ENCODE measurements at places on chromosomes 5 and 9.

- DNase-seq: no peak
Observed at GRCh38 chr9:8136477-8136876, 336.9 kb upstream of the DMAC1 start.

DNA sequence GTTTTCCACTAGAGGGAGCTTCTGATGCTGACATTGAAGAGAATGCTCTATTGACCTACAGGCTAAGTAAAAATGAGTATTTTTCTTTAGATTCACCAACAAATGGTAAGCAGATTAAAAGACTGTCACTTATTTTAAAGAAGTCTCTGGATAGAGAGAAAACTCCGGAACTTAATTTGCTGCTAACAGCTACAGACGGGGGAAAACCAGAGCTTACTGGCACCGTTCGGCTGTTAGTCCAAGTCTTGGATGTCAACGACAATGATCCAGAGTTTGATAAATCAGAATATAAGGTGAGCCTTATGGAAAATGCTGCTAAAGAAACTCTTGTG lies 764 bp downstream of the PCDHA11 start:
- DNase-seq: no peak

- no peak for DNase-seq
Observed at GRCh38 chr5:117013280-117013877, 438.8 kb upstream of the SEMA6A start.

DNA sequence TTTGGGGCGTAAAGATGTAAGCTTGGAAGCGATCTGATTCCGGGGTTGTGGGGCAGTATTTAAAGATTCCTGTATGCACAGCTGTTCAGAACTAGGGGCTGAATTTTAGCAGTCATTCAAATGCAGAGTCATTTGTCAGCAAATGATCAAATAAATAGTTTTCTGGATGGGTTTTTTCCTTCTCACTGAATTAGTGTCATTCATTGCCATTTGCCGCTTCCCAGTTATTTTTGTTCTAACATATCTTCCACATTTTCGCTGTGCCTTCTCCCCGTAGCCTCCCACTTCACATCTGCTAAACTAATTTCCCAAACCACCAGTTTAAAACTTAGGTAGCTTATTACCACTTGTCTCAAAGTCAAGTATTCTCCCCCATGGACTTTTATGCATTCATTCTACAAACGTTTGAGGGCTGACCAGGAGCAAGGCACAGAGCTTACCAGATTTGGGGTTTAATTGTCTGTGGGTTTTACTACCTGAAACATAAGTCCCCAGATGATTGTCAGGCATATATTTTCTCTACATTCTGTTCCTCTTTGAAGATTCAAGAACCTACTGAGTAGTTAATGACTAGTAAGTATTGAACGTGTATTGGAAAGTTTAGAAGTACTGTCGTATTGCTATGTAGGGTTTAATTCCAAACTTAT lies 41.3 kb upstream of the CKMT2 start:
- no peak for DNase-seq

DNA sequence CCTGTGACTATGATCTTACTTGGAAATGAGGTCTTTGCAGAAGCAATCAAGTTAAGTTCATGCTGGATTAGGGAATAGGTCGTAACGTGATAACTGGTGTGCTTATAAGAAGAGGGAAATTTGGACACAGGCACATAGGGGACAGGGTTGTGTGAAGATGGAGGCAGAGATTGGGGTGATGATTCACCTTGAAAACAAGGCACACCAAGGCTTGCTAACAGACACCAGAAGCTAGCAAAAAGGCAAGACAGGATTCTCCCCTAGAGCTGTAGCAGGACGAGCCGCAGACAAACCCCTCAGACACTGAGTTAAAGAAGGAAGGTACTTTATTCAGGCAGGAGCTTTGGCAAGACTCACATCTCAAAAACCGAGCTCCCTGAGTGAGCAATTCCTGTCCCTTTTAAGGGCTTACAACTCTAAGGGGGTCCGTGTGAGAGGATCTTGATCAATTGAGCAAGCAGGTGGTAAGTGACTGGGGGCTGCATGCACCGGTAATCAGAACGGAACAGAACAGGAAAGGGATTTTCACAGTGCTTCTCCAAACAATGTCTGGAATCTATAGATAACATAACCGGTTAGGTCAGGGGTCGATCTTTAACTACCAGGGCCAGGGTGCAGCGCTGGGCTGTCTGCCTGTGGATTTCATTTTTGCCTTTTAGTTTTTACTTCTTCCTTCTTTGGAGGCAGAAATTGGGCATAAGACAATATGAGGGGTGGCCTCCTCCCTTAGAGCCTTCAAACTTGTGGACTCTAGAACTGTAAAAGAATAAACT lies 57.5 kb upstream of the S1PR3 start:
- DNase-seq: no peak

- DNase-seq: no peak
Observed at GRCh38 chr9:89425024-89425805, 72.7 kb downstream of the SEMA4D start.

DNA sequence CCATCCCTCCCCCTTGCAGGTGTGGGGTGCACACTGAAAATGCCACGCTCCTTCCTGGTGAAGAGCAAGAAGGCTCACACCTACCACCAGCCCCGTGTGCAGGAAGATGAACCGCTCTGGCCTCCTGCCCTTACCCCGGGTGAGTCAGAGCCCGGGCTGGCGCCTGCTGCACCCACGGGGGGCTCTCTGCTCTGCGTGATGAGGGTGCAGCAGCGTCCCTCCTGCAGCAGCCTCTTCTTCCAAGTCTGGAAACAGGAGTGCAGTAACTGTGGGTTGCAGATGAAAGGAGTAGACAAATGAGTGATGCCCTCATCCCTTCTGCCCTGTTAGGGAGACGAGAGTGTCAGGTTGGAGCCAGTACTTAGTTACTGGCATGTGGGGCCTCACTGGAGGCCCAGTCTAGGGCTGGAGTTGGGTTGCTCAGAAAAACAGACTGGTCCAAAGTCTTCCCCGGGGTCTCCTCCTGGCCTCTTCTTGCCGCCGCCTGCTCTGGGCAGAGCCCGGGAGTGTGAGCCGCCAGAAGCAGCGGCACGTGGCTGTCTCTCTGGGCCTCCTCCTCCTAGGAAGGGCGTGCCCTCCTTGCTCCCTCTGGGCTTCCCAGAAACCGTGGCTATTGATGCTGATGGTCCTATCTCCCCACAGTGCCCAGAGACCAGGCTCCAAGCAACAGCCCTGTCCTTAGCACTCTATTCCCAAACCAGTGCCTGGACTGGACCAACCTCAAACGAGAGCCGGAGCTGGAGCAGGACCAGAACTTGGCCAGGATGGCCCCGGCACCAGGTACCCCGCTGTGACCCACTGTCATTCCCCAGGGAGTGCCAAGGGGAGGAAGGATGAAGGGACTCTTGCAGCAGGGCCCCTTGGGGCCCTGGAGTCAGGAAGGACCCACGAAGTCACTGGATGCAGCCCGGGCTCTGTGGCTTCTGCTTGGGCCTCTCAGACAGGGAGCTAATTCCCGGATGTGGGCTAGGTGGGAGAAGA lies 8.4 kb downstream of the GFI1B start:
- DNase-seq: no peak

GRCh38 chr5:68332080-68332451 lies 116.5 kb downstream of the PIK3R1 start:
- DNase-seq: no peak

DNA sequence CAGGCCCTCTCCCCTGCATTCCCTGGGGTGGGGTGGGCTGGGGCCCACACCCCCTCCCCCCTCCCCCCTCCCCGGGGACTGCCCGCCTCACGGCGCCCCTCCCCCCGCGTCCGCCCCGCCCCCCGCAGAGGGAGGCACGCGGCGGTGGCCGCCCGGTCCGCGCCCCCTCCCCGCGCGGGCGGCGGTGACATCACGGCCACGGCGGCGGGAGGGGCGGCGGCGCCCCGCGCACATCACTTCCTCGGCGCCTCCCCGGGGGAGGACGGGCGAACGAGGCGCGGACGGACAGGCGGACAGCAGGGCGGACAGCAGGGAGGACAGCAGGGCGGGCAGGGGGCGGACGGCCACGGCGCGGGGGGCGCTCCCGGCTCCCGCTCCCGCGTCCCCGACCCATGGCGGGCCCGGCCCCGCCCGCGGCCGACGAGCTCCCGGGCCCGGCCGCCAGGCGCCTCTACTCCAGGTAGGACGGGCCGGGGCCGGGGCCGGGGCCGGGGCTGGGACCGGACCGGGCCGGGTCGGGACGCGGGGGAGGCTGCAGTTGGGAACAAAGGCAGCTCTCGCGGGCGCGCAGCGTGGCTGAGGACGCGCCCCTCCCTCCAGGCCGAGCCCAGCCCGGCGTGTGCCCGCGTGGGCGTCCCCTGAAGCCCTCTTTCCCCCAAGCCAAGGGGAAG lies at the start of gene GPSM1:
Gene GPSM1, plus strand, starts transcription at position 236 of the 671 bp plus-strand sequence. Its CDS starts 157 bp downstream, at position 393.
- DNase-seq: peak; percentile 20

DNA sequence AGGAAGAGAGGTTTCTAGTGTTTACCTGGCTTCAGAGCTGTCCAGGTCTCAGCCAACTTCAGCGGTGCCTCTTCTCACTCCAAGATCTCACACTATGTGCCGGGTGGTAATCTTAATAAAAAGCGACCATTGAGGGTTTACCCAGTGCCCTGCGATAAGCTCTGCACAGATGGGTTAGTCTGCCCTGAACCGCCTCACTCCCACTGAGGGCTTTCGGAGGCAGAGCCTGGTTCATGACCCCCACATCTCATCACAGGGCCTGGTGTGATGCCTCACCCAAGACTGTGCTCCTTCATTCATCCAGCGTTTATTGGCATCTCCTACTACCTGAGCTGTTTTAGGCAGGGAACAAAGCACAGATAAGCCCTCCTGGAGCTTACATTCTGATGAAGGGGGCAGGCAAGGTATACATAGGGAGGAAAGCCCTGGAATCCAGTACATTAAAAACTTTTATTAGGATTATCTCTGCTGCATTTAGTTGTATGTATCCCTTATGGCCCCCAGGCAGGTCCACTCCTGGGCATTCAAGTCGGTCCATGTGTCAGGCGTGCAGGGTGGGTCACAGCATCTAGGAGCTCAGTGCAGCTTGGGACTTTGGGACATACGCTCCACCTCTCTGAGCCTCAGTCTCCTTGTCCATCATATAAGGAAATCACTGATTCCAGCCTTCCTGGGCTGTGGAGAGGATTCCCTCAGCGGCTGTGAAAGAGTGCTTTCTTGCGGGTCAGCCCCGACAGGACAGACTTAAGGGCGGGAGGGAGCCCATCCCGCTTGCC lies 613 bp upstream of the COL15A1 start:
- DNase-seq: no peak

DNA sequence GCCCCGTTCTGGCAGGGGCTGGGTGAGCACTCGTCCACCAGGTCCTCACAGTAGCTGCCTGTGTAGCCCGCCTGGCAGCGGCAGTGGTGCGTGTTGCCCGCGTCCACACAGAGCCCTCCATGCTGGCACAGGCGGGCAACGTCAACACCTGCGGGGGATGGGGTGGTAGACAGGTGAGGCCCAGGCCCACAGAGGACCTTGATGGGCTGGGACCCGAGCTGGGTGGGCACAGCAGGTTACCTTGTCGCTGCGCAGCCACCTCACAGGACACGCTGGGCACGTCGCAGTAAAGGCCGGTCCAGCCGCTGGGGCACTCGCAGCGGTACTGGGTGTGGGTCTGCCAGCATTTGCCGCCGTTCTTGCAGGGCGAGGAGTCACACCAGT lies 25.1 kb upstream of the SEC16A start:
- DNase-seq: no peak

DNA sequence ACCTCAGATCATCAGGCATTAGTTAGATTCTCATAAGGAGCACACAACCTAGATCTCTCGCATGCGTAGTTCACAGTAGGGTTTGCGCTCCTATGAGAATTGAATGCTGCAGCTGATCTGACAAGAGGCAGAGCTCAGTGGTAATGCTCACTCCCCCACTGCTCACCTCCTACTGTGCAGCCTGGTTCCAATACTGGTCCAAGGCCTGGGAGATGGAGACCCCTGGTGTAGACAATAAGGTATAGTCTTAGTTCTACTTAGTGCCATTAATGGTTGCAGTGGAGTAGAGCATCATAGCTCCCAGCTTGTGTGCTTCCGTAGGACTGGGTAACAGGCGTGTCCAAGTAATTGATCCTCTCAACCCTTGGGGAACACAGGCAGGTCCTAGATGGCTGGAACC lies 70.4 kb upstream of the ANKRD55 start:
- no peak for DNase-seq

DNA sequence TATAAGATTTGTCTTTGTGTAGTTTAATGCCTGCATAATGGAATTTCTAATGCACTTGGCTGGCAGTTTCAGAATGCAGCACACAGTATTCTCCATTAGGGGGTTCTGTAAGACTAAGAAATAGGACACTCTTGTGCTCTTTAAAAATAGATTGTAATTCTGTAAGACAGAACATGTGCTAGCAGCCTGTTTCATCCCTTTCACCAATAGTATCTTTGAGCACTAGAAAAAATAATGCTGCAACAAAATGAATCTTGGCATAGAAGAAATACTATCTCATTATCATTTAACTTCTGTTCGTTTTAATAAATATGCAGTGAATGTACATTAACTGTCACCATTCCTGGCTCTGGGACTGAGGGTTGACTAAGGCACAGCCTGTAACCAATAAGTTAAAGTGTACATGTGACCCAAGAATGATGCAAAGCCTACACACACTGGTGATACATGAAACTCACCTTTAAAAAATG lies 23.8 kb upstream of the ZNF622 start:
- DNase-seq: no peak

DNA sequence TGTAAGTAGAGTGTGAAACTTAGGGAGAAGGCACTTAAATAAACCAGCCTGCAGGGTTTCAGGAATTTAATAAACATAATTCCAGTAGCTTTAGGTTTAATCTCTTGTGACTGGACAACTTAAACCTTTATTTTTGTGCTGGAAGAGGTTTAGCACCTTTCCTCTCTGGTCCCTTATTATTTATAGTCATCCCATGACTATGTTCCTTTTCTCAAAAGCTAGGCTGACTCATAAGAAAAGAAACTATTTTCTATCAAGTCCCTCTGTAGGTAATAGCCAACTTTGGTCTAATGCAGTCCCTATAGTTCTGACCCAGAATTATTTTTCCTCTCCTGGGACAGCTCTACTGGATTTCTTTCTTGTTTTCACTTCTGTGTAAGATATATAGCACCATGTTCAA lies 588.9 kb downstream of the NR2F1-AS1 start:
- no peak for DNase-seq

- DNase-seq: no peak
Observed at GRCh38 chr5:173327084-173327947, 898 bp downstream of the STC2 start.

GRCh38 chr9:112445196-112445595 lies 41.4 kb upstream of the KIAA1958 start:
- no peak for DNase-seq

GRCh38 chr5:140596321-140596741 lies 31.7 kb downstream of the SLC35A4 start:
- DNase-seq: no peak

- DNase-seq: no peak
Observed at GRCh38 chr5:15752663-15753285, 252.8 kb downstream of the FBXL7 start.

Measured in activated T-helper 1 cell treated with Interleukin-2 at 50 U/mL for 16 hours (primary cell).